Fibroblast of villous mesenchyme (primary cell): ENCODE measurements at places on chromosomes 2 and 18.

- DNase-seq = no peak
Observed at GRCh38 chr18:22340331-22340730, 77.4 kb downstream of the CTAGE1 start.

GRCh38 chr2:235952714-235953113 is 215.5 kb downstream of the GBX2 start:
- no peak for DNase-seq

GRCh38 chr18:8776013-8776943 is 70.9 kb downstream of the MTCL1 start:
- DNase-seq = peak; percentile 54

- DNase-seq = no peak
Observed at GRCh38 chr18:9861933-9862332, 23.8 kb upstream of the TXNDC2 start.

DNA sequence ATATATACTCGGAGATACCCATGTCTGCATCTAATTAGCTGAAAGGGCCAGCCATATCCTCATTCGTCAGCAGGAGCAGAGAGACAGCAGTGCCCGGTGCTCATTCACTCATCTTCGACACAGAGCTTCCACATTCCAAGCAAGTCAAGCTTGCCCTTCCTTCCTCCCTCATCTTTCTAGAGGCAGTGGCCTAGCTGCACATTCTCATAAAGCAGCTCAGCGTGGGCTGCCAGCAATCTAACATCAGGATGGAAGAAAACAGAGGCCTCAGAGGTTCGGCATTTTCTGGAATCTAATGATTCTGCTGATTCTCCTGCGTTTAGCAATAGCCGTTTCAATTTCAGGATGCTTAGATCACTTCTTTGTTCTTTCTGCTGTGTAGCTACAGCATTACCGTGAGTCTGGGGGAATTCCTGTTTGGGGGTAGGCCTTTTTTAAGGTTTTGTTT is 68.8 kb downstream of the CLHC1 start:
- peak; percentile 66 for DNase-seq

DNA sequence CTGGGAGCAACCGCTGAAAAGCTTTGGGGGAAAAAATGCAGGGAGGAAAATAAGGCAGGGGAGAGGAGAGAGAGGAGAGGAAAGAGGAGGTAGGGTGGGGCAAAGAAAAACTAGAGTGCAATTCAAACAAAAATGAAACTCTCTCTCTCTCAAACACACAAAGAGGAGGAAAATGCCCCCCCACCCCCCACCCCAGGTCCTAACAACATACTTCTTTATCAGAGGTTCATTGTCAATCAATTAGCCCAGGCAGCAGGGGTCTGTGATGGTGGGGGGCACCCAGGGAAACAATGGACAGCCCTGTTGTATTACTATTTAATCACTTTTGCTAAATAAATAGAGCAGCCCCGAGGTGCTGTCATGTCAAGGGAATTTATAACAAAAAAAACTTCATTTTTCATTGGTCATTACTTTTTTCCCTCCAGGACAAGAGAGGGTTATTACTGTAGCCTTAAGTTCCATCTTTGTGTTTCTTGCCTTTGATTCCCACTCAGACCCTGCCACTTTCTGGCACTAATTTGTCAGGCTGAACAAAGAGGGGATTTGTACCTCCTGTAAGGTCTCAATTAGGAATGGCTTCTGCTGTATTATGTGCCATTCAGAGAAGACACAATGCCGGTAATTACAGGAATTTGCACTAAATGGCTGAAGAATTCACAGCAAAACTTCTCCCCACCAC is 55.0 kb downstream of the PLEKHM3 start:
- no peak for DNase-seq

GRCh38 chr2:47155091-47155876 is at the start of gene STPG4:
TSS of gene STPG4 (minus strand) at chr2:47155308. CDS start at chr2:47155251, 57 bp downstream.
- no peak for DNase-seq

- DNase-seq = no peak
Observed at GRCh38 chr2:230600285-230600684, 112.4 kb upstream of the CAB39 start.

- DNase-seq = no peak
Observed at GRCh38 chr2:168671932-168672331, 130.5 kb upstream of the NOSTRIN start.

DNA sequence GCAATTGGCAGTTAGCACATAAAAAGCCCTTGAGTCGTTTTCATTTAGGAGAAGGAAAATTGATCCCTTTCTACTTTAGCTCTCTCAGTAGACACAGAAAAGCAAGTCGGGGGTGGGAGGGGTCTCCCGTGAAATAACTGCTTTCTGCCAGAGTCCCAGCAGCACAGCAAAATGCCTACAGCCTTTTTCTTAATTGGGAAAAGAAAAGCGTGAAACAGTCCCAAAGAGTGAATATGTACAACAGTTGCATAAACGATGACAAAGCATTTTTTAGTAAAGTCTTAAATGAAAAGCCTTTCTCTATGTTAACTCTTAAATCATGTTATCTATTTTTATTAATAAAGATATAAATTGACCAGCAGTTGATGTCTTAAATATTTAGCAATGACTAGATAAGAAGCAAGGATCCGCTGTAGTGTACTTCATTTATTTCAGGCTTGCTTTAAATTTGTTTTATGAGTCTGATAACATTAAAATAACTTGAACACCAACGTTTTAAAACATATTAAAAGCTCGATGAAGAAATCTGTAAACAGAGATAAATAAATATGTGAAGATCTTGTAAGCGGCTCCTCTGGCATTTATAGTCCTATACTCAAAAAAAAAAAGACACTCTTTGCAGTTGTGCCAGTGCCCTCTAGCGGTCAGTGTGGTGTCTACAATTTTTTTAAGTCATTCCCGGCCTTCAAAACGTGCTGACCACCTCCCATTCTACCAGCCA is 42.3 kb upstream of the ATIC start:
- peak; percentile 91 for DNase-seq

DNA sequence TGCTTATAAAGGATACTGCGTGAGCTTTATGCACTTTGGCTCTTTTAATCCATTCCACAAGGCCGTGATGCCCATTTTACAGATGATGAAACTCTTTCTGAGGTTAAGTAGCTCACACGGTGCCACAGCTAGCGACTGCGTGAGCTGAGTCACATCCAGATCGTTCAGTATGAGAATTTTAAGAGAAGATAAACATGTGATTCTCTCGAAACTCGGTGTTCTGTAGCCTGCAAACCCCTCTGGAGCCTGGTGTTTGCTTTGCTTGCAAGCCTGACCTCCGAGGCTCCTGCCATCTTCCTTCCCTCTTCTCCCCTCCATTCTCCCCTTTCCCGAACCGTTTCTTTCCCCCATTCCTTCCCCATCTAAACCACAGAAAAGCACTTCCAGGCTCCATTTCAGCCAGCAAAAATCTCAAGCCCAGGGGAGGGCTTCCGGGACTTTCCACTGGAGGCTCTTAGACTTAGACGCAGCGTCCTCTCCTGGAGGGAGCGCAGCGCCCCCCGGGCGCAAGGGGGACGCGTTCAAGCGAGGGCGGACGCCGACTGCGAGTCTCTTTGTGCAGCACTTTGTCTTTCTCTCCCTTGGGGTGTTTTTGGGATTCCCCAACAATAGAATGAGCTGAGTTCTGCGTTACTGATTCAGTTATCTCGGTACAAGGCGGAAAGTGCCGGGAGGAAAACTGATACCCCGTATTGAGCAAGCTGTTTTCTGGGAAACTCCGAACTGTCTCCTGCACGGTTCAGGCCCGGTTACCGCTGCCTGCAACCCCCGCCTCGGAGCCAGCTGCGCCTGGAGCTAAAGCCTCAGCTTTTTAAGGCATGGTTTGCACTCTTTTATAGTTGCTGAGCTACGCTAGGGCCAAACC is 38.0 kb downstream of the CYP1B1 start:
- DNase-seq = peak; percentile 54

GRCh38 chr18:56112984-56113383 is 525.0 kb upstream of the TCF4 start:
- DNase-seq = no peak

DNA sequence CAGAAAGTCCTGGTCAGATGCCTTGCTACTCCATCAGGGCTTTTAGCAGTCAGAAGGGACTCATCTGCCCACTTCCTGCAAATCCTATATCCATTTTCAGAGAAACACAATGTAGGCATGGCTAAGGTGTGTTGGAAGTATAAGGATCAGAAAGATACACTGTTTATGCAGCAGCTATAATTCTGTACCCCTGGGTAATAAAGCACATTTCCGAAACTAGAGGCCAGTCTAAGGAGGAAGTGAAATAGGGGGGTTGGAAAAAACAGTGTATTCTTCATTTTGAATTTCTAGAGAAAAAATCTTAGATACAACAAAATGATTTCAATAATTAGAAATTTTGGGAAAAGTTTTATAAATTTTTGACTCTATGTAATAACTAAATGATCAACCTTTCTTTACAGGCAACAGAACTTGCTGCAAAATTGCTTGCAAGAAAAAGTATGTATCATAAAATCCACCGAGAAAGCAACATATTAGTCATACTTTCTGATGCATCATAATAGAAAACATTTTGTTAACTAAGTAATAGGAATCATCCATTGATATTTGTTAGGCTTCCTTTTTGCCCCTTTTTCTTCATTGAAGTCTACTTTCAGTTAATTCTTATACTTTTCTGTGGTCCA is 47.4 kb downstream of the FSIP2 start:
- DNase-seq = no peak

- no peak for DNase-seq
Observed at GRCh38 chr2:179226961-179227259, 37.7 kb downstream of the SESTD1 start.

- DNase-seq = no peak
Observed at GRCh38 chr18:46736135-46736534, 20.7 kb downstream of the ST8SIA5 start.

- DNase-seq = no peak
Observed at GRCh38 chr18:22132258-22132657, 37.1 kb upstream of the GATA6 start.

DNA sequence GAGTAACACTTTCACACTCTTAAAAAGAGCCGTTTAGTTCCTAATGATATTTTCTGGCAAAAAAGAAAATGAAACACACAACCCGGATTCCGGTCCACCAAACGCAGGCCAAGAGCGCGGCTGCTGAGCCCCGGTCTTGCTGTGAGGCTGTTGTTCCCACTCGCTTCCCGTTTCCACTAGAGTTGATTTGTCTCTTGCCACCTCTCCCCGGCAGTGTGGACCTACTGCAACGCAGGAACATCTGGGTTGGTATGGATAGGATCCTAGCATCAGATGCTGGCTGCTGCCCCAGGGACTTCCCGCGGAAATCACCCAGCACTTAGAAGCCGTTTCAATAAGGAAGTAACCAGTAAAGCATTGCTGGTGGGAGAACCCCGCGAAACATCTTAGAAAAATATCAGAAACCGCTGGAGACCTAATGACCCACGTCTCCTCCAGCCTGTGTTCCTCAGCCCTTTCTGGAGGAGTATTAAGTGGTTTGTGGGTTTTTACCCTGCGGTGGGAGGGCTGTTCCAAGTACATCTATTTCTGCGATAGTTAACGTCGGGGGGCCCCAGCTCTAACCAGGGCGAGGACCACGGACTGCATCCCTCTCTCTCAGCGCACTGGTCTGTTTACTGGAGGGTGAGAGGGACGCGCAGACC is 939 bp downstream of the DOCK10 start:
- peak; percentile 35 for DNase-seq

GRCh38 chr2:31947871-31948270 is 62.9 kb downstream of the MEMO1 start:
- no peak for DNase-seq

GRCh38 chr2:69017835-69018234 is 4.9 kb downstream of the ANTXR1 start:
- DNase-seq = no peak

DNA sequence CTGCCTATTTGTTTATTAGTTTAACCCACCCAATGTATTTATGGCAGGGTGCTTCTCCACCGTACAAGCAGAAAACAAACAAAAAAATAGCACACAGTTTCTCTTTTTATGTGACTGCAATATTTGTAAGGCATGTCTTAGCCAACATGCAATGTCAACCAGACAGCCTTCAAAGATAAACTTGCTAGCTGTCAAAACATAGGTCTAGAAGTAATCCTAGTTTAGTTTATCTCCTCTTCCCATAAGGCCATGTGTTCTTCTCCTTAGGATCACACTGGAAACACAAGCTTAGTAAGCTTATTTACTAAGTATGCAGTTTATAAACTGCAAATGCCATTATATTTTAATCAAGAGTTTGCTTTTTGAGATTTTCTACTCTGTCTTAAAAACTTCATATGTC is 75.6 kb downstream of the LDAH start:
- peak; percentile 56 for DNase-seq

DNA sequence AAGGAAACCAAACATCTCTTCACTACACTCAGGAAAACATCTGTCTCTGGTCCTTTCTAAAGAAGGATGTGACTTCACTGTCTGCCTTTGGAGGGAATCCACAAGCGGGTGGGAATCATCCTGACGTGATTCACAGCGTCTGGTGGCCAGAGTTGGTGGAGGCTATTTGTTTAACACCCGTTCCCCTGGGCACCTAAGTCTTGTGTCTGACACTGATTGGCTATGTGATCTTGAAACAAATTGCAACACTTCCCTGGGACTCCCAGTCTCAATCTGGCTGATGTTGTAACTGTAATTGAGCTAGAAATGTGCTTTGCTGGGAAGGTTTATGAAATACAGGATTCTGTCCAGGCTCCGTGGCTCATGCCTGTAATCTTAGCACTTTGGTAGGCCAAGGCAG is 28.8 kb upstream of the SIX3 start:
- DNase-seq = peak; percentile 53

DNA sequence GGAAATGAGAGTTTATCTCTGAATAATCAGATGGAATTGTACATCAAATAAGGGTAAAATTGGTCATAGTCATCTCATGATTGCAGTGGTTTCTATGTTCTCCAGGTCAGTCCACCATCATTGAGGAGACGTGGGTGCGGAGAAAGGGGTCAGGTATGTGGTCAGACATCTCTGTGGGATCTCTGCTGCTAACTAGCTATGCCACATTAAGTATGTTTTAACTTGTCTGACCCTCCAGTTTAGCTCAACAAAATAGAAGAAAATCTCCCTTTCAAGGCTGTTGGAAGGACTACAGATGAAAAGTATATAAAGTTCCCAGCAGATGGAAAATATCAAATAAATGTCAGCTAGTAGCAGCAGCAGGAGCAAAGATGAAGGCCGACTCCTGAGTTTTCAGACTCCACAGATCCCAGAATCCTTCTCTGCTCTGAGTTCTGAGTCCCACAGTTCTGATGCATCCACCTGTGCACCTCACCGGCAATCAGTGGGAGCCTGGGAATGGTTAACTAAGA is 106.6 kb upstream of the CYP1B1 start:
- no peak for DNase-seq
